ENCODE measurements at places on chromosomes 4 and X. TPM values are rescaled to one million over a fixed set of nuclear protein-coding genes. Genes with fewer than 3 reads are reported as not detected.
A peak's percentile ranks its signal among the peaks of the same experiment; 100 is the strongest.

- no peaks in the 10 kb centered on the region for H3K4me1 ChIP-seq
- H3K4me3 ChIP-seq, result no peak overlapping the region
- no peaks in the 10 kb centered on the region for H3K27me3 ChIP-seq
- DNase-seq, result no peak
These were observed 44.1 kb downstream of the INPP4B start for GRCh38 chr4:142801966-142802365.

- no peak for DNase-seq
- no peak overlapping the region for H3K27ac ChIP-seq
- no peaks in the 10 kb centered on the region for H3K27me3 ChIP-seq
- H3K36me3 ChIP-seq, result no peaks in the 10 kb centered on the region
- no peaks in the 10 kb centered on the region for H3K4me1 ChIP-seq
- no peak overlapping the region for H3K4me3 ChIP-seq
These were observed 158.7 kb upstream of the RBPJ start for GRCh38 chr4:26162101-26162500.

DNA sequence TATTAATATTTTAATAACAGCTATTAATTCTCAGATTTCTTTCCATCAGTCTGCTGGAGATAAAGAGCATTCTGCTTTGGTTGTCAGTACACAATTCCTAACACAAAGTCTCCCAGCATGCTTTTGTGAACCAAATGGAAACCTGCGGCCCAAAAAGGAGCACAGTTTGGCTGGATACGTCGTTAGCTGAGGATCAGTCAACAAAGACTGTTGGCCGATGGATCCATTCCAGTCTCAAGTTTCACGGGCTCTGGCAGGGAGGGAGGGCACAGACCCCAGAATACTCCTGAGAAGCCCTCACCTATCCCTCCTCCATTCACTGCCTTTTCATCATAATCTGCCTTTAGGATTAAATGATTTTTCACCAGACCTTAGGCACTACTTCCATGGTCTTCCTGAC is 26.3 kb upstream of the PRSS48 start:
- H3K27ac ChIP-seq, result no peak overlapping the region
- no peak for DNase-seq
- peaks cover 10% of the 10 kb centered on the region for H3K4me1 ChIP-seq
- H3K36me3 ChIP-seq, result no peaks in the 10 kb centered on the region
- no peak overlapping the region for H3K4me3 ChIP-seq

- no peaks in the 10 kb centered on the region for H3K4me1 ChIP-seq
- H3K36me3 ChIP-seq, result peaks cover 58% of the 10 kb centered on the region
- no peak overlapping the region for H3K4me3 ChIP-seq
- H3K27me3 ChIP-seq, result no peaks in the 10 kb centered on the region
- H3K27ac ChIP-seq, result no peak overlapping the region
These were observed 40.1 kb downstream of the NOP14 start for GRCh38 chr4:2923141-2923551.

- H3K27me3 ChIP-seq, result no peaks in the 10 kb centered on the region
- peak overlapping the region; percentile 67 for H3K4me3 ChIP-seq
- H3K27ac ChIP-seq, result peak overlapping the region; percentile 71
- peaks cover 20% of the 10 kb centered on the region for H3K4me1 ChIP-seq
- peak; percentile 90 for DNase-seq
These were observed 2.6 kb downstream of the MID1IP1 start for GRCh38 chrX:38803588-38804431.

GRCh38 chr4:128768373-128768996 is 41.0 kb upstream of the JADE1 start:
- H3K36me3 ChIP-seq, result no peaks in the 10 kb centered on the region
- H3K4me3 ChIP-seq, result no peak overlapping the region
- peaks cover 17% of the 10 kb centered on the region for H3K4me1 ChIP-seq
- peak overlapping the region; percentile 72 for H3K27ac ChIP-seq
- H3K27me3 ChIP-seq, result no peaks in the 10 kb centered on the region

DNA sequence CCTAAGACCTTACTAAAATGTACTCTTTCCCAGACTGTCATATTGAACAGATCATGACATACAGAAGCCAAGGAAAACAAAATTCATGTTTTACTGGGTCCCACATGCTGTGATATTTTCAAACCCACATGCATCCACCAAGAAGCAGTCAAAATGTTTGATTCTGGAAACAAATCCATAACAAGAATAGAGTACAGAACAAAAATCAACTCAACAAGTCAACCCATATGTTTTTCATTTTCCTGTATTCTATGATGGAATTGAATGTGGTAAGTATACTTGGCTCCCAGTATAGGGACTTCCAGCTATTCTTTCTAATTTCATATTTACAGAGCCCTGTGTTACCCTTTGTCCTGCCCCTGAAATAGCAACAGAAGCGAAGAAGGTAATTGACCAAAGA is 106.8 kb downstream of the COL25A1 start:
- DNase-seq, result no peak
- H3K27me3 ChIP-seq, result no peaks in the 10 kb centered on the region
- H3K36me3 ChIP-seq, result no peaks in the 10 kb centered on the region
- H3K27ac ChIP-seq, result no peak overlapping the region
- H3K4me3 ChIP-seq, result no peak overlapping the region
- no peaks in the 10 kb centered on the region for H3K4me1 ChIP-seq

DNA sequence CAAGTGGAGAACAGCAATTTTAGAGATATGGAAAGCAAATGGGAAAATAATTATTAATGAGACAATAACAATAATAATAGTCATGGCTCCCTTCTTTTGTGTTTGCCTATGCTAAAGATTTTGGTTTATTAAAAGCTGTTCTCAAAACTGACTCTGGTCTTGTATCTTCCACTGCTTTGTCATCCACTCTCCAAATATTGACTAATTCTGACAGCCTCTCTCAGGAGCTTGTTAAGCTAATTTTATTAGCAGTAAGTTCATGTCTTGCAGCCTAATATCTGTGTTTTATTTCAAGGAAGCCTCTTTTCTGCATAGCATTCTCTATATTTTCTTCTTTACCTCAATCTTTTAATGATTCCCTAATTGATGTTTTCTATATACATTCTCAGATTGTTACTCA is 1419.8 kb downstream of the ARAP2 start:
- no peak for DNase-seq
- no peaks in the 10 kb centered on the region for H3K4me1 ChIP-seq
- no peak overlapping the region for H3K27ac ChIP-seq
- no peaks in the 10 kb centered on the region for H3K36me3 ChIP-seq
- no peaks in the 10 kb centered on the region for H3K27me3 ChIP-seq
- no peak overlapping the region for H3K4me3 ChIP-seq

GRCh38 chrX:348461-349117 is 30.0 kb upstream of the GTPBP6 start:
- no peaks in the 10 kb centered on the region for H3K36me3 ChIP-seq
- peak; percentile 69 for DNase-seq
- peaks cover 11% of the 10 kb centered on the region for H3K4me1 ChIP-seq
- peak overlapping the region; percentile 88 for H3K27ac ChIP-seq
- no peak overlapping the region for H3K4me3 ChIP-seq

DNA sequence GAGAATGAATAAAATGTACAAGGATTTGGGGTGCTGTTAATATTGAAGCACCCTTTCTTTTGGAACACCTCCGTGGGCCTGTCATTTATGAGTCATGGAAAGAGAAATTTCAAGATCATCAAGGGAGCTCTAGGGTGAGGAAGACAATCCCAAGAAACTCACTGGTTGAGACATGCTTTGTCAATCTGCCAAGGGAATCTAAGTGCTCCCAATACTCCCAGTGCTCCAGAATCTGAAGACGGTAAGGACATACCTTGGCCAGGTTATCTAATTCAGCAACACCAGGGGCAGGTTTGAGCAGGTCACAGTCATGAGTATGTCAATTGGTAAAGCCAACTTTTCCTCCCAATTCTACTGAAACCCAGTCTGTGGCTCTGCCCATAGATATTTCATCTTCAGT is 556.4 kb upstream of the CPEB2 start:
- no peak overlapping the region for H3K4me3 ChIP-seq
- no peaks in the 10 kb centered on the region for H3K4me1 ChIP-seq
- no peaks in the 10 kb centered on the region for H3K36me3 ChIP-seq
- no peak overlapping the region for H3K27ac ChIP-seq
- H3K27me3 ChIP-seq, result no peaks in the 10 kb centered on the region
- no peak for DNase-seq

DNA sequence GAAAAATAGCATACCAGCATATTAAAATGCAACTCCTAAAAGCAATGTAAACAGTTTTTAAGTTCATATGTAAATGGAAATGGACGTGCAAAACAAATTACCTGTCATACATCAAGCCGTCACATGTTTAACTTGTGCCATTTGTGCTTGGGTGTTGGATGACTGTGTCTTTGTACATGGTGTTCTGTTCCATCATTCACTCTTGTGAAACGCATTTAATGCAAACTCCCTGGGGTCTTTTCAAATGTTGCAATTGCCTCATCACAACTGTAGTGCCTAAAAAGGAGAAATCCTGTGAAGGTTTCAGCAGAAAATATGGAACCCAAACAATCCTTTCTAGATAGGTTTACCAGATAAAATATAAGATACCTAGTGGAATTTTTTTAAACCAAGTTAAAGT is 52.4 kb downstream of the PHOX2B start:
- peaks cover 6% of the 10 kb centered on the region for H3K36me3 ChIP-seq
- H3K27ac ChIP-seq, result no peak overlapping the region
- H3K27me3 ChIP-seq, result no peaks in the 10 kb centered on the region
- no peak overlapping the region for H3K4me3 ChIP-seq

GRCh38 chrX:24314019-24314635 is at the start of gene SUPT20HL2:
Gene SUPT20HL2 (minus strand): TSS chrX:24314069. CDS start chrX:24313315, 754 bp downstream.
- H3K27ac ChIP-seq, result no peak within 1 kb of the TSS
- H3K4me3 ChIP-seq, result no peak within 1 kb of the TSS
- H3K27me3 ChIP-seq, result peaks cover 13% of the 10 kb centered on the region
- no peaks in the 10 kb centered on the region for H3K36me3 ChIP-seq
- DNase-seq, result no peak

DNA sequence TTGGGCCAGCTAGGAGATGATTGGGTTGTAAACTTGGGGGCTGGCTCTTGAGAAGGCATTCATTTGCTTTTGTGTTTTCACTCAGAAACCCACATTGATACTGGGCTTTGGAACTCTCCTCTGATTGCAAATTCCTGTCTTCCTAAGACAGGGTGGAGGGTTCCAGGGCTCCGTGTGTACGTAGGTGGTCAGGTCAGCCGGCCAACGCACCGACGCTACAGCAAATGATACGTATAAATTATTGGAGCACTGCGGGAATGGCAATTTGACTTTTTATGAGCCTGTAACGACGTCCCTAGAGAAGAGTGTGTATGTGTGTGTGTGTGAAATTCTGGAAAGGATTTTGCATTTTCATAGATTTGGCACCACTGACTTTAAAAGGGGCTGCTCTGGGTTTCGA is 236.9 kb downstream of the SHOX start:
- no peak overlapping the region for H3K4me3 ChIP-seq
- no peaks in the 10 kb centered on the region for H3K36me3 ChIP-seq
- H3K27ac ChIP-seq, result no peak overlapping the region
- no peaks in the 10 kb centered on the region for H3K4me1 ChIP-seq
- DNase-seq, result no peak

DNA sequence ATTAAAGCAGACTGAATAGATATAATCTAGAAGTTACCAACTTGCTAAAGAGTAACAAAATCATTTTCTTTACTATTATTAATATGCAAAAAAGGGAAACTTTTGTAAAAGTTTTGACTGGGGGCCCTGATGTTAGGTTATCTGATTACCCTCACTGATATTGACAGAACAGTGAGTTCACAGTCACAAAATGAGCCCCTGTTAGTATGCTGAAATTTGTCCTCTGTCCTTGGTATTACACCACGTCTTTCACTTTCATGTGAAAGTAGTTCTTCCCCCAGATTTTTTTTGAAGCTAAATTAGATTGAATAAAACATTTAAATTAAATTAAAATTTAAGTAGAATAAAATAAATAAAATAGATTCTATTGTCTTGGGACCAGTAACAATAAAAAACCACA is 5.9 kb downstream of the STBD1 start:
- no peaks in the 10 kb centered on the region for H3K36me3 ChIP-seq
- H3K4me1 ChIP-seq, result no peaks in the 10 kb centered on the region
- no peak for DNase-seq
- no peaks in the 10 kb centered on the region for H3K27me3 ChIP-seq

- no peak for DNase-seq
- H3K36me3 ChIP-seq, result peaks cover 37% of the 10 kb centered on the region
- H3K4me1 ChIP-seq, result no peaks in the 10 kb centered on the region
- H3K4me3 ChIP-seq, result no peak overlapping the region
- H3K27ac ChIP-seq, result no peak overlapping the region
These were observed 13.9 kb downstream of the TMEM165 start for GRCh38 chr4:55409468-55410171.

DNA sequence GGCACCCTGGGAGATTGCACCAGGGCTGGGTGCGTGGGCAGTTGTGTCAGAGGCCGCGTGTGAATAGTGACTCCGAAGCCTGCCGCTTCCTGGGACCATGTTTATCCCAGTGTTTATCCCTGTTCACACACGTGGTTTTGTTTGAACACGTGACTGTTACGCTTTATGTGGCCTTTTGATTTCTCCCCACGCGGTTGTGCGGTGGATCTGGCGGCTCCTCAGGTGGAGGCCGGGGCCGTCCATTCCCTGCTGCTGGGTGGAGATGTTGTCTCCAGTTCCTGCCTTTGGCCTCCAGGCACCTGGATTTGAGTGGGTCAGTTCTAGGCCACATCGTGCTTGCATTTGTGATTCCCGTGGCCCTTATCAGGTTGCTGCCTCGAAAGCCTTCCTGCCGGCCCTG is 35.1 kb downstream of the NELFA start:
- no peaks in the 10 kb centered on the region for H3K4me1 ChIP-seq
- DNase-seq, result no peak
- H3K27me3 ChIP-seq, result no peaks in the 10 kb centered on the region
- no peak overlapping the region for H3K27ac ChIP-seq
- H3K4me3 ChIP-seq, result no peak overlapping the region
- H3K36me3 ChIP-seq, result no peaks in the 10 kb centered on the region

DNA sequence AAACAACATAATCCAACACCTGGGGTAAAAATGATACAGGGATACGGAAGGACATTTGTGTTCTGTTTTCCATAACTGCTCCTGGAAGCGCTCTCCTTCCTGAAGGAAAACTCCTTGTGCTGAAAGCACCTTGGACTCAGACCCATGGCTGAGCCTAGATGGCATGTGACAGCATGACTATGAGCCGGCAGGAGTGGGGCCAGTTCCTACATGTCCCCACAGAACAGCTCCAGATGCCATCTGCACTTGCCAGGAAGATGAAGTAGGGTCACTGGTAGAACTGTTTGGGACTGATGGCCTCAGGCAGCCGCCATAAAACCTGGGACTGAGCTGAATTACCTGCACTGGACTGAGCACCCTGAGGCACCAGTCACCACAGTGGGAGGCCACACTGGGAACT is 56.0 kb upstream of the BCLAF3 start:
- H3K36me3 ChIP-seq, result no peaks in the 10 kb centered on the region
- DNase-seq, result no peak
- H3K4me1 ChIP-seq, result no peaks in the 10 kb centered on the region
- H3K4me3 ChIP-seq, result no peak overlapping the region
- no peak overlapping the region for H3K27ac ChIP-seq
- H3K27me3 ChIP-seq, result peaks cover 3% of the 10 kb centered on the region

The MAGEA9B gene
- total RNA-seq, result not detected

The TMA16 gene
- 22.8 TPM for total RNA-seq

The BRS3 gene
- not detected for total RNA-seq

The ENPP6 gene
- 11.3 TPM for total RNA-seq

The ARMCX1 gene
- total RNA-seq, result 33.7 TPM

The ADGRG2 gene
- total RNA-seq, result 0.25 TPM

Measured in adrenal gland (tissue), 19 donors.